IPS DF 19.7 (cell line): ENCODE measurements at places on chromosomes 3 and 15.

- DNase-seq: no peak
These were observed 7.9 kb downstream of the P4HTM start for GRCh38 chr3:48997714-48998637.

GRCh38 chr15:81043281-81043934, 42.7 kb downstream of the TLNRD1 start:
- no peak for DNase-seq

- DNase-seq: no peak
These were observed 9.3 kb downstream of the BDH1 start for GRCh38 chr3:197546307-197547085.

- no peak for DNase-seq
These were observed 152.5 kb downstream of the FOXP1 start for GRCh38 chr3:71430941-71431552.

- DNase-seq: no peak
These were observed 1487.0 kb upstream of the GBE1 start for GRCh38 chr3:83248454-83248853.

DNA sequence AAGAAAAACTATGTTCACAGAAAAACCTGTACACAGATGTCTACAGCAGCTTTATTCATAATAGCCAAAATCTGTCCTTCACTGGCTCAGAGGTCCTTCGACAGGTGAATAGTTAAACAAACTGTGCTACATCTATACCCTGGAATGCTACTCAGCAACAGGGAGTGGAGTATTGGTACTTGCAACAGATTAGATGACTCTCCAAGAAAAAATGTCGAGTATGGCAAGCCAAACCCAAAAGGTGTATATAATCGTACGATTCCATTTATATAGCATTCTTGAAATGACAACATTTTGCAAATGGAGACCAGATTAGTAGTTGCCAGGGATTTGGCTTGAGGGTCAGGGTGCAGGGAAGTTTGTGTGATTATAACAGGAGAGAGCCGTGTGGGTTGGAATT, 22.4 kb upstream of the RGMA start:
- no peak for DNase-seq

GRCh38 chr15:74422652-74423430, 10.9 kb downstream of the SEMA7A start:
- DNase-seq: peak; percentile 17

DNA sequence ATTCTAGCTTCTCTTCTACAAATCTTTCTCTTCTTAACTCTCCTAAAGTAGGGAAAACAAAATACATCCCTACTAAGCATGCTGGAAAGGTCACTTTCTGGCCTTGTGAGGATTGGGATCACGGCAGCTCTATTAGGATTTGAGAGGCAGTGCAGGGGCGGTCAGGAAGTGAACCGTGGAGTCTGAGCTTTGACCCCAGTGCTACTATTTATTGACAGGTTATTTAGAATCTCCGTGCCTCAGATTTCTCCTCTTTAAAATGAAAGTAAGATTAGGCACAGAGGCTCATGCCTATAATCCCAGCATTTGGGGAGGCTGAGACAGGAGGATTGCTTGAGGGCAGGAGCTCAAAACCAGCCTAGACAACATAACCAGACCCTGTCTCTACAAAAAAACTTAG, 42.0 kb upstream of the CHRM5 start:
- DNase-seq: no peak

GRCh38 chr3:37645517-37646380, 215.9 kb upstream of the CTDSPL start:
- no peak for DNase-seq

DNA sequence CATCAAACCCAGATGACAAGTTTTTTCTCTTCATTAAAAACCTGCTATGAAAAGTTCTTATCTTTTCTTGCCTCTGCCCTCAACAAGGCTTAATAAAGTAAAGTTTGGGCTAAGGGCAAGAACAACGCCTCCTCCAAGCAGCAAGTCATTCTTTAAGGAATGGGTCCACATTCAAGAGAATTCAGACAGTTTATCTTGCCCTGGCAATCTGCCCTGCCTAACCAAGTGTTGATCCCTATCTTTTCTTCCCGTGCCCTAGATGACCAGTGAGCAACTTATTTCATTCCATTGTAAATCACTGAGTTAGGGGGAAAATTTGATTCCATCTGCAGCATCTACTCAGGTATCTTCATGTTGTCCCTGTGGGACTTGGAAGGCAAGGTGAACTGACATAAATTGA, 370.3 kb upstream of the DPPA4 start:
- DNase-seq: no peak

DNA sequence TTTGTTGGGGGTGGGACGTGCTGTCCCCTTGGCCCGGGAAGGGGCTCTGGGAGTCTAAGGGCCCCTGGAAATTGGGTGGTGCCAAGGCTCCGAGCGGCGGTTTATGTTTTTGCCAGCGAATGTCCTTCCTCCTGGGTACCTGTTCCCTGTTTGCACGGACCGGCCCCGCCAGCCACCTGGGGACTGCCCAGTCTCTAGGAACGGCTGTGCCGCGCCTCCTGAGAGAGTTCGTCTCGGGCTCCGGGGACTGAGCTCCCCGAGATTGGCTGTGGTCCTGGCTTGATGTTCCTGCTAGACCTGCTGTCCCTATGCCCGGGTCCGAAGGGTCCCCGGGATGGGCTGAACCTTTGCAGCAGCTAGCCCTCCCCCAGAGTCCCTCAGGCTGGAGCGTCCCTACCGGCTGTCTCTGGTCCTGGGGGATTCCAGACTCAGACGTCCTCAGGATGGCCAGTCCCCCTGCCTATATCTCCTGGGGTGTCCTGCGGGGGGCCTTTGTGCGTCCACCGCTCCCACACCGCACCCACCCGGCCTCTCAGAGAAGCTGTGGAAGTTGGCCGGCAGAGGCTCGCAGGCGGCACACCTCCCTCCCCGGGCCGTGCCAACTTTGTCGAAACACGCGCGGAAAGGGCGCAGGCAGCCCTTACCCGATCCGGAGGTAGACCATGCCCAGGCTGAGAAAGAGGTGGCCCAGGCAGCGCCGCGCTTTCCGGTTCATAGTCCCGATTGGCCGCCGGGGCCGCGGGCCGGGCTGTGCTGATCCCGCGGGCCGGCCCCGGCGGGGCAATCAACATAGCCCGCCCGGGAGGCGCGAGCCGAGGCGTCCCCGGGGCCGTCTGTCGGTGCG, 547 bp downstream of the WNT7A start:
- DNase-seq: no peak

DNA sequence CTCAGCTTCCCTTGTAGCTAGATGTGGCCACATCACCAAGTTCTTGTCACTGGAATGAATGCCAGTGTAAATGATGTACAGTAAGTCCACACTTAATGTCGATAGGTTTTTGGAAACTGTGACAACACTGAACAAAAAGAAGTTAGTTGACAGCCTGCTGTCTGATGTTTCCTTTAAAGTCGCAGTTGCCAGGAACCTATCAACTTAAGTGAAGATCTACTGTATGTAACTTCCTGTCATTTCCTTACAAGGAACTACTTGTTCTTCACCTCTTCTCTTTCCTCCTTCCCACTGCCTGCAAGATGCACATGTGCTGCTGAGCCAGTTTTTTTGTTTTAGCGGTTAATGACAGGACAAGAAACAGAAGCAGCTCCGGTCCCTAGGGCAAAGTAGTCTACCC, 44.6 kb downstream of the HDGFL3 start:
- no peak for DNase-seq

GRCh38 chr15:80920271-80920699, 69.3 kb downstream of the MESD start:
- no peak for DNase-seq

GRCh38 chr3:171129827-171130226, 103.3 kb upstream of the SLC2A2 start:
- no peak for DNase-seq

- DNase-seq: no peak
These were observed 83.4 kb downstream of the TOP2B start for GRCh38 chr3:25581335-25581734.

DNA sequence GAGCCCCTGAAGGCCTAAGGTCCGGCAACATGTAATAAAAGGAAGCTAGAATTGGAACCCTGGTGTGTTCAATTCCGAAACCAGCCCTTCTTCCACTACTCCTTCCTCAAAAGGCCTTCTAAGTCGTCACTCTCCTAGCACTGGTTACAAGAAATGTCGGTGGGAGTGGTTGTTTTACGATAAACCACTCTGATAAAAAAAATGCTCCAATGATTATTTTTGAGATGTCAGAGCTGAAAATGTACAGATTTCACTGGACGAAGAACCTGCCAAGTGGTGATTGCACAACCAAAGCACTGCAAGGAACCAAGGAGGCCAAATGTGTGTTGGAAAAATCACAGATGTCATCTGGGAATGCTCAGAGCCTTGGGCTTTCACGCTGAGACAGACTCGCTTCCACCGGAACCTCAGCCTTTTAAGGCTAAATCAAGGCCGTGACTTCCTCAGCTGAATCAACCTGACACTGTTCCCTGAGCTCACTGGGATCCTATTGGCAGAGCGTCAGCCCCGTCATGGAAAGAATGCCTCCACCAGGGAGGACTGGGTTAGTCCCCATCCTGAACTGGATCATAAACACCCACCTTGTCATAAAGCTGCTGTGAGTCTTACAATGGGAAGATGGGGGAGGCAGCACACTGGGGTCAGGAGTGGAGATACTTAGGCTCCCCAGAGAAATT, 108.1 kb upstream of the THBS1 start:
- DNase-seq: no peak

- DNase-seq: no peak
These were observed 75.3 kb upstream of the PRR20G start for GRCh38 chr3:127363171-127363570.

GRCh38 chr3:69531576-69532546, 146.0 kb upstream of the FRMD4B start:
- no peak for DNase-seq

GRCh38 chr3:132606085-132606484, 9.0 kb downstream of the ACKR4 start:
- DNase-seq: no peak

DNA sequence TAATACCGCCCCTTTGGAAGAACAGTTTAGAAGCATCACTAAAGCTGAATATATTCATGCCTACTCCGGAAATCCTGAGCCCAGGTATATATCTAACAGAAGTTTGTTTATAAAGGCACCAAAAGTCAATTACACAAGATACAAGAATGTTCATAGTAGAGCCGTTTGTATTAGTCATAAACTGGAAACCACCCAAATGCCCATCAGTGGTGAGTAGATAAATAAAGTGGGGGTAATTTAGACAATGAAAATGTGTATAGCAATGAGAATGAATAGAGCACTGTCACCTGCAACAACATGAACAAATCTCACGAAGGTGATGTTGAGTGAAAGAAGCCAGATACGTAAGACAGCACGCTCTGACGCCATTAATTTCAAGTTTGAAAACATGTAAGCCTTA, 68.3 kb upstream of the GLCE start:
- DNase-seq: no peak

- no peak for DNase-seq
These were observed 2.6 kb upstream of the CEMIP start for GRCh38 chr15:80776420-80777045.

- DNase-seq: no peak
These were observed 1.4 kb upstream of the ST3GAL6 start for GRCh38 chr3:98761643-98762229.

- no peak for DNase-seq
These were observed 45.7 kb upstream of the ABI3BP start for GRCh38 chr3:101038880-101039279.

- DNase-seq: no peak
These were observed 44.7 kb downstream of the SGO1 start for GRCh38 chr3:20141316-20141715.

GRCh38 chr3:33991673-33992072, 193.2 kb downstream of the PDCD6IP start:
- DNase-seq: no peak

GRCh38 chr3:13548696-13549622, at the start of gene FBLN2:
Gene FBLN2, plus strand, starts transcription at chr3:13549125. Its CDS starts 21,231 bp downstream, at chr3:13570356.
- DNase-seq: no peak

GRCh38 chr3:25592510-25592968, 72.2 kb downstream of the TOP2B start:
- DNase-seq: no peak

DNA sequence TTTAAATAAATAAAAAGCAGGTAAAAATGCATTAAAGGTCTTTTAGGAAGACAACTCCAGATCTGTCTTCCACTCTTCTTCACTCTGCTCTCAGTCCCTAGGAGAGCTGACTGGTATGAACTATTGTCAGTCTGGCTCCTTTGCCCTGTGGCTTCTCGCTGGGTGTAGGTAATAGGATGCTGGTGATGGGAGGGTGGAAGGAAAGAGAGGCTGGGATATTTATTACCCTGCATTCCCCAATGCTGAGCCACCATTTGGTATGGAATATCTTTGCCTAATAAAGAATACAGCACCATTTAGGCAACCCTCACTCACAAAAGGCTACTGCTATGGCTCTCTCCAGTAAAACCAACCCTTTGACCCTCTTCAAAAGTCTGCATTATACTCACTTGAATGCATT, 326.9 kb downstream of the CNTN3 start:
- no peak for DNase-seq

DNA sequence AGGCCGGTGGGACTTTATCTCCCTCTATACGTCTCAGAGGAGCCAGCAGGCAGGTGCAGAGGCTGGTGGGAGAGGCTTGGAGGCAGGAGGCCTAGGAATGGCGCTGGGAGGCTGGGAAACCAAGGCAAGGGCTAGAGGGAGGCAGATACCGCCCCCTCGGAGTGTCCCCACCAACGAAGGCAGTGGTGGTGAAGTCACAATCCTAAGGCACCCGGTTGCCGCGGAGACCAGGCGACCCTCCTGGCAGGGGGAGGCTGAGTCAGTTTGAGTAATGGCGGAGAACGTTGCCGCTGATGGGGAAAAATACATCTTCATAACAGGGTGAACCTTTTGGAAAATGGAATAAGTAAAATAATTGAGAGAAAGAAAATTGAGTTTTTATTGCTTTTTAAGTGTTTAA, 29.9 kb upstream of the CACNA2D2 start:
- no peak for DNase-seq

DNA sequence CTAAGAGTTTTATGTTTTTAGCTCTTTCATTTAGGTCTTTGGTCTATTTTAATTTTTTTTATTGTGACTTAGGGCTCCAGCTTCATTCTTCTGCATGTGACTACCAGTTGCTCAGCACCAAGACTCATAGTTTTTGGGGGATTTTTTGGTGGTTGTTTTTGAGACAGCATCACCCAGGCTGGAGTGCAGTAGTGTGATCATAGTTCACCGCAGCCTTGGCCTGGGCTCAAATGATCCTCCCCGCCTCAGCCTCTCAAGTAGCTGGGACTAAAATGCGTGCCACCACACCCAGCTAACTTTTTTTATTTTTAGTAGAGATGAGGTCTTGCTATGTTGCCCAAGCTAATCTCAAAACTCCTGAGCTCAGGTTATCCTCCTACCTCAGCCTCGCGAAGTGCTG, 19.4 kb downstream of the CDV3 start:
- no peak for DNase-seq

DNA sequence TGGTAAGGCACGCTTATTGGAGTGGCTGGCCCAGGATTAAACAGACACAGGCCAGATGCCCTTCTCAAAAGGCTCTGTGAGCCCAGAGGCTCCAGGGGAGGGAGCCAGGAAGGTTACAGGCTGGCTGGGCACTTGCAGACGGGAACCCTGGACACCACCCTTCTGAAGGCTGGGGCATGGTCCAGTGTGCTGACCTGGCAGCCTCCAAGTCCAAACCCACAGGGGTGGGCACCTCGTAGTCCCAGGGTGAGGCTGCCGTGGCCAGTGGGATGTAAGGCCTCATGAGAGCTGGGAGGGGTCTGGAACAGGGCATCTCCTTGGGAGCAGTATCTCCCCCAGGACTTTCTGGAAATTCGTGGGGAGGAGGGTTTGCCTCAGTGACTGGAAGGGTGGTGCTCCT, 19.6 kb downstream of the EFCC1 start:
- DNase-seq: no peak

- DNase-seq: no peak
These were observed 16.2 kb downstream of the CDIN1 start for GRCh38 chr15:36595611-36596010.

- DNase-seq: no peak
These were observed 30.6 kb upstream of the CP start for GRCh38 chr3:149252272-149252671.
